ENCODE measurements at places on chromosomes 3 and 15.

- DNase-seq, result no peak
Measured at GRCh38 chr3:124592658-124593441, 137.4 kb upstream of the UMPS start.

GRCh38 chr3:2856138-2857133 lies 253.7 kb downstream of the IL5RA start:
- no peak for DNase-seq

DNA sequence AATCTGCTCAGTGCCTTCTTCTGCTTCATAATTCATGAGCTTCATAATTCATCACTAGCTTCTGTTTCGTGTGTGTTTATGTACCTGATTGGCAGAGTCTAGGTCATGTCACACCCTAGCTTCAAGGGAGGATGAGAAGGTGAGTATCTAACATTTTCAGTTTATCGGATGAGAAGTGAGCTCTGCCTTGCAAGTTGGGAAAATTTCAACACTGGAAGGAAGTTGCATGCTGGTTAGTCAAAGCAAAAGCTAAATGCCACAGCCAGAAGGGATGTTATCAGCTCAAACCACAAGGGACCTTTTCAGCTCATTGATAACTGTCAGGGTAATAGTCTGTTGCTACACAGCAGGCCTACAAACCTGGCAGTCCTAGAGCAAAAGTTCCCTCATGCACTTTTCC lies 7.3 kb upstream of the TNFSF10 start:
- no peak for DNase-seq

- DNase-seq, result no peak
Measured at GRCh38 chr3:13415236-13415986, 4.7 kb downstream of the NUP210 start.

DNA sequence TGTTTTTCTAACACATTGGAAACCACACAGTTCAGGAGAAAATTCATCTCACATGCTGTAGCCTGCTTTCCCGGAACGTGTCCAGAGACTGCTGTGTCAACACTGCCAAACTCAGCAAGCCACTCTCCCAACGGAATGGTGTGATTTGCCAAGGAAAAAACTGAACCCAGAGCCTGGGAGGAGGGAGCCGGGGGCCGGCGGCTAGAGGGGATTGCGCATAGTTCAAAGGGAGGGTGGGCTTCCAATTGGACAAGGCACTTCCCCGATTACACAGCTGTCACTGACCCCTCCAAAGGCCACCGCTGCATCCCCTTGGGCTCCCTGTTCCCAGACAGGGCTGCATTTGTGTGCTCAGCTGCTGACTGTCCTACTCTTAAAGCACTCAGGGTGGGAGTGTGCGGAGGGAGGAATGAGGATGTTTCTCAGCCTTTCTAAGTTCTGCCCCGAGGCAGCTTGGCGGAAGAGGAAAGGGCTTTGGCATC lies 256.2 kb downstream of the ZNF621 start:
- no peak for DNase-seq

DNA sequence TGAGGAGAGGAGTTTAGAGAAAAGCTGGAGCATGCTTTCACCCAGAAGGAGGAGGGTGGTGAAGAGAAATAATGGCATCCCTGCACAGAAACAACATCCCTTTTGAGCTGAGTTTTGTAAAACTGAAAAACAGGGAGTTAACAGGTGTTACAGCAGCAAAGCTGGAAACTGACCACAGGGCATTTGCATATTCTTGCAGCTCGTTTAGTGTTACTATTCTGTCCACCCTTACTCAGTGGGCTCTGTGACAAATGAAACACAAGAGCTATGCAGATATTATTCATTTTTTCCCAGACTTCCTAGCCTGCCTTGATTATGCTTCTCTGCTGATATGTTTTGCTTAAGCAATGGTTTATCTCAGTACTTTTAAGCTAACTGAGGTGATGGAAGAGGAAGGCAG lies 272.0 kb downstream of the NEK10 start:
- DNase-seq, result no peak

DNA sequence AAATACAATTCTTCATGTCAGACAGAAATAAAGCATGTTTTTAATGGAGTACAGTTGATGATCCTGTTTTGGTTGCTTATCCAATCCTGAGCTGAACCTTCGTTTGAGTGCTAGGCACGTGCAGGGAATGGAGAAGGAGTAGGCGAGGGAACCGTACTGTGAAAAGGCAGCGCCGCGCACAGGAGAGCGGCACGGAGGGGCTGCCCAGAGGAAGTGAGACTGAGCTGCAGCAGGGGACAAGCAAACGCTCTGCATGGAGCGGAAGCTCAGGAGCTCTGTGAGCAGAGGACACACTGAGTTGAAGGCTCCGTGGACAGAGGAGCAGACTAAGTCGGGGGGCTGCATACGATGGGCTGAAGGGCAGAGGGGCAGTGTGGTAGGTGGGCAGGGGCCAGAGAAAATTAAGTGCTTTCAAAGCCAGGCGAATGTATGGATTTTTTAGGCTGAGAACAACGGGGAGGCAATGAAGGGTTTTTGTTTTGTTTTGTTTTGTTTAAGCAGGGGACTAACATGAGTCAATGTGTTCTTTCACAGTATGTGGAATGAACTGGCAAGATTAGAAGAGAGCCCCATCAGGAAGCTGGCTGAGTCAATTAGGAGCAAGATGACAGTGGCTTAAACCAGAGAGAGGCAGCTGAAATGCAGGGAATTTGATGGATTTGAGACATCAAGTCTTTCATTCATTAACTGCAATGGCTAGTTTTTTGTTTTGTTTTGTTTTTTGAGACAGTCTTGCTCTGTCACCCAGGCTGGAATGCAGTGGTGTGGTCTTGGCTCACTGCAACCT lies 23.8 kb upstream of the TM2D3 start:
- DNase-seq, result no peak

GRCh38 chr15:90545095-90545494 lies 15.4 kb downstream of the CRTC3 start:
- no peak for DNase-seq

DNA sequence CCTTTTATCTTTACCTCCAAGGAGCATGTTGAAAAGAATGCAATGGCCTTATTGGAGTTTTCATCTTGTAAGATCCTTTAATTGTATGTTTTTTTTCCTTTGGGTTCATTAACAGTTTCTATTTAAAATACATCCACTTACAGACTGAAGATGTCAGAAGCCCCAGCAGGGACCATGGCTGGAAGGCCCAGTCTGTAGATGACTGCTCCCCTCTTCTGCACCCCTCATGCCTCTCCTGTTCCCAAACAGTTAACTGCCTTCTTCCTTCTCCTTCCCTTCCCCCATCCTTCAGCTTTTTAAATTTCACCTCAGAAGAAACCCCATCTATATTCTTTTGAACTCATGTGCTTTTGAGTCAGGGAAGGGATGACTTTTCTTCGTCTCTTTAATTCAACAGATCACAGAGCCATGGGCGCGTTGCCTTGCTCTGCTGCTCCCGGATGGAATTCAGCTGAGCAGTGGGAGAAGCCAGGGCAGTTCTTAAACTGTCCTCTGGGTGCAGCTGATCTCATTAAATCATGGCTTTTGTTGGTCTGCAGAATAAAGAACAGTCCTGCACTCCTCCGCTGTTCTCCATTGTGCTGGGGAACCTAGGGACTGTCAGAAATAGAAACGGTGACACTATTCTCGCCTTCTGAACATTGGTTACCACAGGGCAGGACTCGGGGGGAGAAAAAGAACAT lies 71.5 kb upstream of the EIF1B start:
- DNase-seq, result no peak

DNA sequence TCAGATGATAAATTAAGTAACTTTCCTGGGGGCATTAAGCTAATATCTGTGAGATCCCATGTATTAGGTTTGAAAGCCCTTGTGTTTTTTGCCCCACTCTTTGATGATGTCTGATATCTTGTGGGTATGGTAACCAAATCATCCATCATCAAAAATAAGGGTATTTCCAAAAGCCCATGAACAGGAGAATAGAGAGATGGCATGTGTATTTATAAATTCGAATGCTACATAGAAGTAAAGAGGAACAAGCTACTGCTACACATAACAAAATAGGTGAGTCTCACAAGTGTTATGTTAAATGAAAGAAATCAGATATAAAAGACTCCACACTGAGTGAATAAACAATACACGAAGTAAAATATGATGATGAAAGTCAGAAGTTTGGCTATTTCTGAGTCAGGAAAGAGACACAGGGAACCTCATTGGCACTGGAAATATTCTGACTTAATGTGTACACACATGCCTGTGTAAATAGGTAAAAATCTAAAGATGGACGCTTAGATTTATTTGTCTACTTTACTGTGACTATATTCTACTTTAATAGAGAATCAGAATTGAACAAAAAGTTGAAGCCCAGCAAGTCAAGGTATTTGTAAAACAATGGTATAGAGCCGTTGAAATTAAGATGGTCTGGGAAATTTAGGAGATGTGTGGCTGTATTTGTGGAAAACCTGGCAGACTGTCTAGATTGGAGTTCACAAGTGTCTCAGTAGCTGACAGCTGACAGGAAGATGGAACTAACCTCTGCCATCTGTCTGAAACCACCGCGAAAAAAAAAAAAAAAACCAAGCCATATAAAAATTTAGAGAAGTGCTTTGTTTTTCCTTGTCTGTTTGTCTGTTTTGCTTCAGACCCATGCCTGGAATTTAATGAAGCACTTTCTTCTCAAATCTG lies 111.0 kb upstream of the TGFBR2 start:
- no peak for DNase-seq

GRCh38 chr15:79853492-79854328 lies 43.1 kb downstream of the MTHFS start:
- peak; percentile 73 for DNase-seq

- no peak for DNase-seq
Measured at GRCh38 chr3:28122227-28122626, 119.2 kb upstream of the CMC1 start.

- DNase-seq, result no peak
Measured at GRCh38 chr3:88444251-88444650, 294.5 kb downstream of the C3orf38 start.

- DNase-seq, result no peak
Measured at GRCh38 chr3:144544871-144545270, 573.2 kb downstream of the DIPK2A start.

- DNase-seq, result peak; percentile 36
Measured at GRCh38 chr3:10205451-10206165, 40.9 kb downstream of the IRAK2 start.

DNA sequence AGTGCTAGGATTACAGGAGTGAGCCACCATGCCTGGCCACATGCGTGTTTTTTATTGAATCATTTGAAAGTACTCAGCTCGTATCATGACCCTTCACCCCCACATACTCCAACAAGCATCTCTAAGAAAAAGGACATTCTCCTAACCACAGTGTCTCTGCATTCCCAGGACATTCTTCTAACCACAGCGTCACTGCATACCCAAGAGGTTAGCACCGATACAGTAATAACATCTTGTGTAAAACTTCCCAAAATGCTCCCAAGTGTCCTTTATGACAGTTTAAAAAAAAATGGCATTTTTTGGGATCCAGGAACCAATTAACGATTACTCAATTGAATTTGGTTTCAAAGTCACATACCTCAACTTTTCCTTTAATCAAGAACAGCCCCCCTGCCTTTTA lies 39.6 kb downstream of the FLNB start:
- no peak for DNase-seq

DNA sequence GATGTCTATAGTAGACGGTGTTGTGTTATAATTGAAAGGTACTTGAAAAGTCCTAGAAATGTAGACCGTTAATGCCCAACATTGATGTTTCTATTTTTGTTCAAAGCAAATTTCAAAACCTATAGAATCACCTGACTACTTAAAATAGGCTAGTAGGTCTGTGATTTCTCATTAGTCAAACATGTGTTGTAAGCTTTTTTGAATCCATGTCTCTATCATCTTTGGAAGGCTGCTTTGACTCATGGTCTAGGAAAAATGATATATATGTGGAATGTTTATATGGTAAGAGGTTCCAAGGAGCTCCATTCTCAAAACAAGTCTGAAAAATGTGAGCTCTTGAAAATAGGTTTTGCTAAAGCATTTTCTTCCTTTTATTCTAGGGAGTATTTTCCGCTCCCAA lies 375.3 kb downstream of the LPP start:
- DNase-seq, result no peak

DNA sequence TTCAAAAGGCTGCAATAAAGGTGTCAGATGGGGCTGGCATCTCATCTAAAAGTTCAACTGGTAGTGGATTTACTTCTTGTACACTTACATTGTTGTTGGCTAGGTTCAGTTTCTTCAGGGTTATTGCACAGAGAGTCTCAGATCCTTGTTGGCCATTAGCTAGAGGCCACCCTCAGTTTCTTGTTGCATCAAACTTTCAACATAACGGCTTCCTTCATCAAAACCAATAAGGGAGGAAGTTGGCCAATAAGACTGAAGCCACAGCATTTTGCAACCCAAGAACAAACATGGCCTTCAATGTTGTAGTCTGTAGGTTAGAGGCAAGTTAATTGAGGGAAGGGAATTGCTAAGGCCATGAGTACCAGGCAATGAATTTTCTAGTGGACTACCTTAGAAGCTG lies 218.0 kb downstream of the ZBBX start:
- DNase-seq, result no peak

- DNase-seq, result no peak
Measured at GRCh38 chr15:73930371-73930770, 4.1 kb downstream of the LOXL1 start.

GRCh38 chr3:142273501-142273900 lies 48.1 kb upstream of the GK5 start:
- no peak for DNase-seq

DNA sequence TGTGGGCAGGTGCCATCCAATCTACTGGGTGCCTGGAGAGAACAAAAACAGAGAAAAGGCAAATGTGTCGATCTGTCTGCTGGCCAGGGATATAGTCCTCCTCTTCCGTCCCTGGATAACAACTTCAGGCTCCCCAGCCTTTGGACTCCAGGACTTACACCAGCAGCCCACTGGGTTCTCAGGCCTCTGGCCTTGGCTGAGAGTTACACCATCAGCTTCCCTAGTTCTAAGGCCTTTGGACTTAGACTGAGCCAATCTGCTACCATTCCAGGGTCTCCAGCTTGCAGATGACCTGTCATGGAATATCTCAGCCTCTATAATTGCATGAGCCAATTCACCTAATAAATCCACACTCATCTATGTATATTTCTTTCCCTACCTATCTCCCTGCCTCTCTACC lies 460.9 kb upstream of the ADAMTS9 start:
- DNase-seq, result no peak

DNA sequence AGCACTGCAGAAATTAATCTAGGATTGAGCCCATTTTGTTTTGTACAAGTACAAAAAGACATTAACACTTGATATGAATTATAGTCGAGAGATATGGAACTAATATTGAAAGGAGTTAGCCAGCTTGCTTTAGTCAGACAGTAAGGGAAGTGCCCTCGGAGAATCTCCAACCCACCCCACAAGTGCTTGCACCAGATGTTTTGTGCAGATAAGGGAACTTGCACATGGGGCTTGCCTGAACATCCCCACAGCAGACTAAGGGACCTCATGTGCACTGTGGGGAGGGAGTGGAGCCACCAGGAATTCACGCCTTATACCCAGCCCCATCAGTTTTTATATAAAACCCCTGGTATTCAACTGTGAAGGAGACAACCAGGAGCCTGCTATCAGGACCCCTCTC lies 122.3 kb downstream of the EFHB start:
- no peak for DNase-seq

DNA sequence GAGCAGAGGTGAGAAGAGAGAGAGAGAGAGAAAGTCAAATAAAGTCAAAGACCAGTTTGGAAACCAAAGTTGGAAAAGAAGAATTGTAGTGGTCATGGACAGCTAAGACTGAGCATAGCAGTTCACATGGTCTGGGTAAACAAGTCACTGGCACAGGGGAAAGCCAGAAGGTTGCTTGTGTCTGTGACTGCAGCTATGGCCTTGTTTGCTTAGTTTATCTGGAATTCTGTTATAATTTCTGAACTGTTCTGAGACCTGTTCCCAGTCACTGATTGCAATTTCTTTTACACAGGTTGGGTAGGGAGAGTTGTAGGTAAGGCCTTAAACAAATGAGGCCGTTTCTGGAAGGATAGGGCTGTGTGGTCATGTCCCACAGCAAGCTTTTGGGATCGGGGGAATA lies 43.4 kb upstream of the MYZAP start:
- no peak for DNase-seq
